ENCODE measurements at places on chromosomes 1 and 21.

- no peak for DNase-seq
Observed at GRCh38 chr1:162040657-162041056, 17.0 kb upstream of the OLFML2B start.

DNA sequence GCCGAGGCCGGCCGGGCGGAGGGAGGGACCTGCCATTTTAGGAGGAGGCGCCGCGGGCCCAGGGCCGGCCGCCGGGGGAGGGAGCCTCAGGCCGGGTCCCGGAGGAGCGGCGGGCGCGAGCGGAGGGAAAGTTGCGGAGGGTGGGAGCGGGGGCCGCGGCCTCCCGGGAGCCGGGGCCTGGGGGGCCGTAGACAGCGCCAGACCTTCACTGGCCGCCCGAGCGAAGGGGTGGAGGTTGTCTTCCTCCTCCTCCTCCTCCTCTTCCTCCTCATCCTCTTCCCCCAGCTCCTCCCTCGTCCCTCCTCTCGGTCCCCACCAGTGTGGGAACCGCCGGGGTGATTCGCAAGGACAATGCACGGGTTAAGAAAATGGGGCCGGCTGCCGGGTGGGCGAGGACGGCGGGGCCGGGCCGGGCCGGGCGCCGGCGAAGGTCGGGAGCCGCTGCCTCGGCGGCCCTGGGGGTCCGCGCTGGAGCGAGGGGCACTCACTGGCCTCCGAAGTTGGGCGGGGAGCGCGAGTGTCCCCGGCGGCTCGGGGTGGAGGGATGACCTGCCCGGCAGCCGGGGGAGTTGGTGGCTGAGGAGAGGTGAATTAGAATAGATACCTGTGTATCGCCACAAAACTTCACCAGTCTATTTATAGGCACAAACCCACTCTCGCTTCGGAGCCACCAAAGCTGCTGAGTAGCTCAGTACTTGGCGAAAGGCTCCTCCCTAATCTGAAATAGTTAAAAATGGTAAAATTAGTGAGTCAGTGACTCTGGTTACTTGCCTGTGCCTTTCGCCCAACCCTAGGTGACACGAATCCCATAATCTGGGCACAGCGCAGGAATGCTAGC, 1.3 kb downstream of the DYRK1A start:
- no peak for DNase-seq

GRCh38 chr1:46948629-46949416, 7.5 kb upstream of the CYP4A11 start:
- DNase-seq: no peak

DNA sequence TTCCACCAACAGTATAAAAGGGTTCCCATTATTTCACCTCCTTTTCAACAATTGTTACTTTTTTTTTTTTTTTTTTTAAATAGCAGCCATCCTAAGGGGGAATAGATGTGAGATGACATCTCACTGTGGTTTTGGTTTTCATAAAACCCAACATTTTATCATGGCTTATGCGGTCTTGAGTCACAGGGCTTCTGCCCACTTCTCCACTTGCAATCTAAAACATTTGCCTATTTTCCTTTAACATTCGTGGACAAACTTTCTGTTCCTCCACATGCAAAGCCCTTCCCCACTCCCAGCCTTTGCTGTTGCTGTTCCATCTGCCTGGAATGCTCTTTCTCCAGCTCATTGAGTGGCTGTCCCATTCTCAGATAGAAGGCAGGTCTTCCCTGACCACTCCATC, 239.7 kb upstream of the KCNK2 start:
- no peak for DNase-seq

- DNase-seq: no peak
Observed at GRCh38 chr1:168235548-168235885, 9.7 kb downstream of the SFT2D2 start.

- no peak for DNase-seq
Observed at GRCh38 chr1:174956976-174957375, 42.8 kb upstream of the CACYBP start.

DNA sequence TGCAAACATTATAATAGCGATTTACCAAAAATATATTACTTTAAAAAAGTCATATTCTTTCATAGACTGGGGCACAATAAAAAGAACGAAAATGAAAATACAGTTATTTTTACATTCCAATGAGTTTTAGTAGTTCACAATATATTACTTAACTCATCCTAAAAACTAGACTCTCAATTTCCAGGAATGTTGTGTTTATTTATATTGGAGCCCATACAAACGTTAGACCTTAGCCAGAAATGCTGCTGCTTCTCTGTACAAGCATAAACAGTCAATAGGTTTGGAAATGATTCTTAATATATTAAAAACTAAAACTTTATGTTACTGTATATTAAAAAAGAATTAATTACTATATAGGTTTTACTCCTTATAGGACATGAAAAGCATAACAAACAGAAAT, 302.3 kb downstream of the BRINP3 start:
- DNase-seq: no peak

- no peak for DNase-seq
Observed at GRCh38 chr21:15601390-15601789, 128.4 kb upstream of the USP25 start.

DNA sequence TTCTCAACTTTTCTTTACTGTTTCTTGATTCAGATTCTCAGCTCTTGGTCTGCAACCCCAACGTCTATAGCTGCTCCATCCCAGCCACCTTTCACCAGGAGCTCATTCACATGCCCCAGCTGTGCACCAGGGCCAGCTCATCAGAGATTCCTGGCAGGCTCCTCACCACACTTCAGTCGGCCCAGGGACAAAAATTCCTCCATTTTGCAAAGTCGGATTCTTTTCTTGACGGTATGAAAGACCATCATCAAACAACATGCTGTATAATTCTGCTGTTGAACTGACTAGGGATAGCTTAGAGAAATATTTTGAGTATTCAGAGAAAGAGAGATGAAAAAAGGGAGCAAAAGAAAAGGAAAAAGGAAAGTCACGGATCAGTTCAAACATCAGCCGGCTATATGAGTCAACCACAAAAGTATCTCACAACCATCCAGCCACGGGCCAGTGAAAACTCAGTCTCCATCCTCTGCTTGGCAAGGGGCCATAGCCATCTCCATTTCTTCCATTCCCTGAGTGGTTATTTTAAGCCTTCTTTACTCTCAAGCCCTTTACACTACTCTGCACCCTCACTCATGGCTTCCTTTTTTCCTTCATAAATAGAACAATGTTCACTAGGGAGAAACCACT, 14.1 kb downstream of the DNASE2B start:
- no peak for DNase-seq

- DNase-seq: no peak
Observed at GRCh38 chr1:2890221-2890850, 88.8 kb upstream of the TTC34 start.

DNA sequence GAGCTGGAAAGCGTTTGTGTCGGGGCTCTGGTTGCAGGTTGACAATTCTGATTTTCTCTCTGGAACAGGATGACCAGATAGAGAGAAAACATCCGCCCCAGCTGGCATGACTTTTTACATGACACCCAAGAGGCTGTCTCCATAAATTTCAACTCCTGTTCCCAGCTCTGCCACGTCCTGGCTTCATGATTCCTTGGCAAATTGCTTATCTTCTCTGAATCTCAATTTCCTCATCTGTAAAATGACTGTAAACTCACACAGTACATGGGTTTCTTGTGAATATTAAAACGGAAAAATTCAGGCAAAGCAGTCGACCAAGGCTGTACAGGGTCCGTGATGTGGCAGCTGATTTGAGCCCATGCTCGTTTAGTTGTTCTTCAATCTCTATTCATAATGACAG, 572.7 kb downstream of the AJAP1 start:
- DNase-seq: no peak
